ENCODE measurements at places on chromosomes 12 and 14.

- DNase-seq, result no peak
These were observed 79.9 kb downstream of the ARF6 start for GRCh38 chr14:49972823-49973222.

DNA sequence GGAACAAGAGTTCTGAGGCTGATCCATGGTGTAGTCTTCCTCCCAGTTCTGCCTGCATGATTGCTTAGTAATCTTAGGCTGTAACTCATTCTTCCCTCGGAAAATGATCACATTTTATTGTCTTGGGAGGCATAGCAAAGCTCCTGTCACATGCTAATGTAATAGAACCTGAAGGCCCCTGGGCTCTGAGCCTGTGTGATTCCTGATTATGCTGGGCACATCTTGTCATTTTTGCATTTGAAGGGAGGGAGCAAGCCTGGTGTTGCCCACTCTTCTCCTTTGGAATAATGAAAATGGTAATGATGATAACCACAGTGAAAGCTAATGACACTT, 215.4 kb downstream of the MSRB3 start:
- no peak for DNase-seq

- DNase-seq, result no peak
These were observed 152.2 kb upstream of the BMP4 start for GRCh38 chr14:54108481-54109471.

DNA sequence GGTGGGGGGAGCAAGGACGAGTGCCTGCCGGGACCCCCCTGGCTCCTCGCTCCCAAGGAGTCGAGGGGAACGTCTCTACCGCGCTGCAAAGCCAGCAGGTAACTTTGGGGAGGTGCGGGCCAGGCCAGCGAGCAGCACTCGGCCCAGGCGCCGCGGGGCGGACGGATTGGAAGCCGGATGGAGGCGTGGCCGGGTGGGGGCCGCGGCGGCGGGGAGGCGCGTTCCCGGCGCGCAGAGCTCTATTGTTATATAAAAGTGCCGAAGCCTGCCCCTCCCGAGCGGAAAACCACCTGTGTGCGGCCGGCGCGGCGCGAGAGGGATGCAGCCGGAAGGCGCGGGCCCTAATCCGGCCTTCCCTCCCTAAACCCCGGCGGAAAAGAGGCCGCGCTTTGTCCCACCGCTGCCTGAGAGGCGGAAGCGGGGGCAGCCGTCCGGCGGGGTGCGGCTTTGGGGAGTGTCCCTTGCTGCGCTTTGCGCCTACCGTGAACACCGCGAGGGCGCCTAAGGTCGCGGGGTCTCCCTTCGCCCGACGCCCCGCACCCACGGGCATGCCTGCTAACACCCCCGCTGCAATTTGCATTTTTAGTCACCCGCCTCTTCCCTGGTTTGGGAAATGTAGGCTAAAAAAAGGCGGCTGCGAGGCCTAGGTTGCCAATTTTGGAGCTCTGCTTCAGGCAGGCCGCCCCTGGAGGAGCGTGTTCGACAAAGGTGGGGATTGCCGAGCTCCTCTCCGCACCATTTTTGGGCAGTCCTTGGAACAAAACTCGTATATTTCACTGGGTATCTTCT, 1.7 kb upstream of the DUSP6 start:
- peak; percentile 81 for DNase-seq

GRCh38 chr14:21525571-21525961, 580 bp downstream of the SALL2 start:
- peak; percentile 49 for DNase-seq

DNA sequence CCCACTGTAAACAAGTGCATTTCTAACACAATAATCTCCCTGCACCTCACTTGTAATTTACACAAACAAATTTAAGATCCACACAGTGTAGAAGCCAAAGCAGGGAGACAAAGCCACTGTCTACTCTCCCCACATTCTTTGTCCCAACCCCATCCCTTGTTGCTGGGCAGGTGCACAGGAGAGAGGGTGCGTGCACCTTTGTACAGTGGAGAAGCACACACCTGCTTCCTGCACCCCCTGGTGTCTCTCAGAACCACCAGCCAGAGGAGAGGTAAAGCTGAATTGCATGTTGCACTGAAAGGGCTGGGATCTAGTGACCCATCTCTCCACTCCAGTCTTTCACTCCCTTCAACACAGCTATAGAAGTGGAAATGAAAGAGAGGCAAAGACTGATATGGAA, 51.4 kb upstream of the IFNG-AS1 start:
- no peak for DNase-seq

DNA sequence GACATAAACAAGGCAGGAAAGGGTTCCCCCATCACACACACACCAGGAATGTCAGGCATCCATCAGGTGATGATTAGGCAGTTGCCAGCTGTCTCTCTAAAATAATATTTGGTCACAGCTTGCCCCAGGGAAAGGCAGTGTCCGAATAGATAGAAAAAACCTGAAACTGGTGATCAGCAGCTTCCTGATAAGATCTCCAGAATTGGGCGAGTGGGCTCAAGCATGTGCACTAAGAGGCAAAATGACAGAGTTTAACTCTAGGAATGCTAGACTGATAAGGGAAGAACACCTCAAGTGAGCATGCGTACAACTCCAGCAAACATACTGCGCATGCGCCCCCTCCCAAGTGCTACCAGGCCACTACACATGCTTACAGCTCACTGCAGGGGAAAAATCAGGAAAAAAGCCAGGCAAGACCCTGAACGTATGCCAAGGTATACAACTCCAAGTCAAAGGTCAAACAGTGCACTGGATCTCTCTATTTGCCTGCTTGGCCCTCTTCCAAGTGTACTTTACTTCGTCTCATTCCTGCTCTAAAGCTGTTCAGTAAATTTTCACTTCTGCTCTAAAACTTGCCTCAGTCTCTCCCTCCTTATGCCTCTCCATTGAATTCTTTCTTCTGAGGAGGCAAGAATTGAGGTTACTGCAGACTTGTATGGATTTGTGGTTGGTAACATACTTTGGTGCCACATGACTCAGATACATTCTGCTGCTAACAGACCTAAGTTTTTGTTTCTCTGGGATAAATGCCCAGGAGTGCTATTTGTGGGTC, 73.5 kb upstream of the VASH1 start:
- DNase-seq, result no peak

- no peak for DNase-seq
These were observed 14.0 kb upstream of the C12orf71 start for GRCh38 chr12:27096420-27096819.

- DNase-seq, result peak; percentile 47
These were observed 1.1 kb upstream of the CKAP4 start for GRCh38 chr12:106248846-106249371.

DNA sequence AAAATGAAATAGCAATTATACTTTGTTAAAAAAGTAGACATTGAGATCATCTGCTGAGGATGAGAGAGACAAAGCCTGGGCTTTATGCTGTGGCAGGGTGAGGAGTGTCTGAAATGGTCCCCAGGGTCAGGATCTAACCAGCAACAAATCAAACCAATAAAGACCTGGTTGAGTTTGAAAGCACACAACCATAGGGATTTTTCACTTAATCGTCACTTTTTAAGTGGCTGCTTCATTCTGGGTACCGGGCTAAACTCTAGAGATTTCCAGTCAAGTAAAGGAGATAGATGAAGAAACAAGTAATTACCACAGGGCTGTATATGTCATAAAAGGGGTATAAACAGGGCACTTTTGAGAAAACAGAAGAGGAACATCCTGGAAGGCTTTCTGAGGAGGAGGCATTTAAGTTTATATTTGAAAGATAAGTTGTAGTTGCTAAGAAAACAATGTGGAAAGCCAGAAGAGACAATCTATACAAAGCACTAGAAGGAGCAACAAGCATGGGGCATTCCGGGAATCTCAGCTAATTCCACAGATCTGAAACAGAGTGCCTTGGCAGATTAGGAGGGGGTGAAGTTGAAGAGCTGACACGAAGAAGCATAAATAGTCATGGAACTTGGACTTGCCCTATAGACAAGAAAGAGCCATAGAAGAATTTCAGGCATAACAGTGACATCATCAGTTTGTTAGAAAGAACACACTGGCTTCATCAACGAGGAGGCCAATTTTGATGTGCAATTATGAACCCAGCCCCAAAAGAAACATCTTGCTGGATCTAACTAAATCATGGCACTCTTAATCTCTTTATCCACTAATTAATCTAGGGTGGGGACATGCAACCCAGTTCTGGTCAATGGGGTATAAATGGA, 46.9 kb upstream of the FRS2 start:
- no peak for DNase-seq

- DNase-seq, result peak; percentile 22
These were observed 30.2 kb downstream of the MSRB3 start for GRCh38 chr12:65308601-65309071.

DNA sequence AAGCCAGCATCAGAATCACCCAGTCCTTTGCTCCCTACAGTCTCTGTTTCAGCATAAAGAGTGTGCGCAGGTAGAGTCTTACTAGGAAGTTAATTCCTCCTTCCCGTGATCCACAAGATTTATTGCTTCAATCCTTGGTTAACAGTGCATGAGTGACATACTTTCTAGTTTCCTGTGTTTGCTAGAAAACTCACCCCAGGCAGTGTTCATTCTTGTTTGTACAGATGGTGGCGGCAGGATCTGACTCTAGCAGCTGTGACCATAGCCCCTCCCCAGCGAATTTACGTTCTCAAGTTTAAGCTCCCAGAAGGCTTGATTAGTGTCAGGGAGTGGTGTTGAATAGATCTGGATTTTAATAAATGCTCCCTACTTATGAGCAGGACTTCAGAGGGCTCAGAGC, 75.9 kb upstream of the ANO2 start:
- DNase-seq, result no peak

- DNase-seq, result no peak
These were observed 480.7 kb downstream of the TMEM132D start for GRCh38 chr12:129423041-129423580.

DNA sequence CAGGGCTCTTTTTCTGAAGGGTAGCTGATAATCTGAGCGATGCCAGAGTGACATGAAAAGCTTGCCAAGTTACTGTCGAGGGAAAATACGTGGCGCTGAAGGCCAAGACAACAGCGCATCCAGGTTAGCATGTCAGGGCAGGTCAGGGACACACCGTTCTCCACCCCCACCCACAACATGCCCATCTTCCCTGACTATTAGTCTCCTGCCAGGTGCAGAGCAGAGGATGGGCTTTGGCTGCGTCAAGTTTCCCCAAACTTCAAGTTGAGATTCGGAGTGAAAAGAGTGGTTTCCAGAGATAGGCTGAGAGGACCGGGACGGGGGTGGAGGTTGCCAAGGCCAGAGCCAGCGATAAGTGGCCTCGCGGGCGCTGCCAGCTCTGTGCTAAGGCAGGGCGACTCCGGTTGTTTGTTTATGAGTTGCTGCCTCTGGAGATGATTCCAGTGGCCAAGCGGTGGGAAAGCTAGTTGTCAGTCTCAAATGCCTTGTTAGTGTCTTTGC, 1.7 kb downstream of the TRHDE start:
- no peak for DNase-seq

DNA sequence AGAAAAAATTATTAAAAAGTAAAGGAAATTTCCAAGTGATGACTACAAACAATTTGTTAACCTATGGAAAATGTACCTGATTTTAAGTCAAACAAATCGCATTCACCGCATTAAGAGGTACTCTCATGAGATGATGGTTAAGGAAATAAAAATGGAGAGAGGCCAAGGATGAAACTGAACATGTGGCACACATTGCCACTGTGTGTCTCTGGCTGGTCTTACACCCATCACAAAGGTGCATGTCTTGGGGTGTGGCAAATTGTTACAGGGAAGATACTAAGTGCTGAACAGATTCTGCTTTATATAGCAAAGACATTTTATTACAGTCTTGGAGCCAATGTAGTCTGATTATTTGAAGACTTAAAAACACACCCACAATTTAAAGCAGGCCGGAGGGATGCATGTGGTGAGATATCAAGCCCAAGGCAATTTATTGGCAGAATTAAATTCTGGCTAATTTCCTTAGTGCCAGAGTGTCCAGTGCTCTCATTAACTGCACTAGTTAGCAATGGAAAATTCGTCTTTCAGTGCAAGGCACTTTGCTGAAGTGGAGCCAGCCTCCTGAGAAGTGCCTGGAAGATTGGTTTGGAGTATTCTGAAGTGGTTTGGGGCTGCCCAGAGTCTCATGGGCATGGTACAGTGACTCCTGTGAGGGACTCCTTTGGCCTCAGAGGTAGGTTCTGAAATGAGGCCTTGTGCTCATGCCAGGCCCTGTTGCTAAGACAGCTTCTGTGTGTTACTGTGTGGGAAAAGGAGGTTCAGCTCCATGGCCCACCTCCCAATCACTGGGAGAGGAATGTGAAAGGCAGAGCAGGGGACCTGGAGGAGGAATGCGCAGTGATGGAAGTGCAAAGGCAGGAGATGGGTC, 166.9 kb downstream of the BRMS1L start:
- no peak for DNase-seq

DNA sequence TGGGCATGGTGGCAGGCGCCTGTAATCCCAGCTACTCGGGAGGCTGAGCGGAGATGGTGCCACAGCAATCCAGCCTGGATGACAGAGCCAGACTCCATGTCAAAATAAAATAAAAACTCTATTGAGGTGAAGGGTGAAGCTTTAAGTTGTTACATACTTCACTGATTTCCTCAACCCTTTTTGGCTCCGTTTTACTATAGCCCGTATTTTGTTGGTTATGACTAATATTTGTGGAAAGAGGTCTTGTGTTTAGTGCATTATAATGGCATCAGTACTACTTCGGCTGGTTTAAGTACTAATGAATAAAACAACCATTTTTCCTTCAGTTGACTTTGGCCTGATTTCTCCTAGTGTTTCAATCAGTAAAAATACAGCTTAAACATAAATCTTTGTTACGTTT, 27.0 kb upstream of the SLC2A14 start:
- no peak for DNase-seq

DNA sequence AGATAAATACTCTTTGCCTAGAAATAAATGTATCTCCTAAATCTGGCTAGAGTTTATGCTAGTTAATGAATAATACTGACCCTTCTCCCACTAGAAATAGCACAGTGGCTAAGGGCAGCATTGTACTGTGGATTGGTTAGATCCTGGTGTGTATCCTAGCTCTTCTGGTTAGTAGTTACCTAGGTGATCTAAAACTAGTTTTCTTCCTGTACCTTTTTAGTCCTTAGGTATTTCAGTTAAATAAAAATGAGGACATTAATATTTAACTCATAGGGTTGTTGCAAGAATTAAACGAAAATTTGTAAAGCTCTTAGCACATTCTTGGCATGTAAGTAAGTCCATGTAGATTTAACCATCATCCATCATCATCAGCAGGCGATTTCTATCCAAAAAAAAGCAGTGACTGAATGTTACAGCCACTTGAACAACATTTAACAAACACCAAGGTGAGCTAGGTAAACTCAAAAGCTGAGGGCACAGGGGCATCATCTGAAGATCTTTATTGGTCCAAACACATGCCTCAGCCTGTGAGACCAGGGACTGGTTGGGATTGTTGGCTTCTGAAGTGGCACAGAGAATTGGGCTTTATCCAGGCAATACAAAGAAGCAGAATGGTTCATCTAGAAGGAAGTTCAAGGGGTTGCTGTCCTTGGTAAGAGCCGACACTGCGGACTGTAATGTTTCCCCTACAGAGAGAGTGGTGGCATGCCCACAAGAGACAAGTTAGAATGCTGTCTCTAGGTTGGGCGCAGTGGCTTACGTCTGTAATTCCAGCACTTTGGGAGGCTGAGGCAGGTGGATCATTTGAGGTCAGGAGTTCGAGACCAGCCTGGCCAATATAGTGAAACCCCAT, 100.8 kb downstream of the GAS2L3 start:
- DNase-seq, result no peak
